ENCODE measurements at places on chromosomes 5 and 9.

DNA sequence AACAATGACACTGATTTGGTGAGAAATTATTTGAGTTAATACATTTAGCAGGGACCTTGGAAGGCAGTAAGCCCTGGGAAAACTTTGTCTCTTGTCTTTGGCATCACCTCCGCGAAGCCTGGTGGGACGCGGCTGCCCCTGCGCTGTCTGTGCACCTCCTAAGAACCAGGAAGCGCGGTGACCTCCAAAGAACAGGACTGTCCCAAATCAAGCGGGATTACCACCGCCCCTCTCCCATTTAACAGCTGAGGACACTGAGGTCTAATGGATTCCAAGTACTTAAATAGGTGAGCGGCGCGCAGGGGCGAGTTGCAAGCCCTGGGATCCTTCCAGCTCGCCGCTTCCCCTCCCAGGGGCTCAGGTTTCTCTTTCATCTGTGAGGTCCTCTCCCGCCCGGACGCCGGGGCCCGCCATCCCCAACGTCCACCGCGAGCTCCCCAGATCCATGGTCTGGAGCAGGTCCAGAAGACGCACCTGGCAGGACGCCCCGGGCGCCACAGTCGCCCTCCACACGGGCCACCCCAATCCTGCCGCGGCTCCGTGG lies 432 bp downstream of the STARD4 start:
- no peak for DNase-seq

- no peak for DNase-seq
These were observed at the start of gene PCDHA4 for GRCh38 chr5:140806834-140807775. Gene PCDHA4 (plus strand): TSS chr5:140807068.

GRCh38 chr5:131810510-131811249 lies 13.9 kb upstream of the FNIP1 start:
- DNase-seq = no peak

GRCh38 chr5:146448783-146449519 lies 1.8 kb downstream of the TCERG1 start:
- DNase-seq = no peak

DNA sequence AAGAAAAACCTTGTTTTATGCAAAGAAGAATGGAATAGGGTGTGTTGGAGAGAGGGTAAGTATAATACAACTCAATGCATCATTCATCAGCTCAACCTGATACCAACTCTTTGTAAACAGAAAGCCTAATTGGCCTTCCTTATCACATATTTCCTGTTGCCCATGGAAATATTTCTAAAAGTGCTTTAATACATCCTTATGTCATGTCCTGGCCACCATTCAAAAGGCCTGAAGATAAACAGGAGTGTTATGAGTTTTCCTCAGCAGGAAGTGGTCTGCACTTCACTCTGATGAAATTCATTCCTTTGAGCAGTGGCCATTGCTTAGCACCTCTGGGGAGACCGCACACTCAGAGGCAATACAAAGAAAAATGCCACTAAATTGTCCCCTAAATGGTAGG lies 511.2 kb downstream of the SEMA5A start:
- DNase-seq = no peak

- no peak for DNase-seq
These were observed 303.2 kb downstream of the PRR16 start for GRCh38 chr5:120767178-120767820.

GRCh38 chr5:57727591-57727990 lies 245.0 kb upstream of the ACTBL2 start:
- DNase-seq = no peak

- DNase-seq = no peak
These were observed 47.9 kb downstream of the TMEM252 start for GRCh38 chr9:68492806-68493205.

- no peak for DNase-seq
These were observed 29.3 kb upstream of the UBE2QL1 start for GRCh38 chr5:6419340-6419852.

DNA sequence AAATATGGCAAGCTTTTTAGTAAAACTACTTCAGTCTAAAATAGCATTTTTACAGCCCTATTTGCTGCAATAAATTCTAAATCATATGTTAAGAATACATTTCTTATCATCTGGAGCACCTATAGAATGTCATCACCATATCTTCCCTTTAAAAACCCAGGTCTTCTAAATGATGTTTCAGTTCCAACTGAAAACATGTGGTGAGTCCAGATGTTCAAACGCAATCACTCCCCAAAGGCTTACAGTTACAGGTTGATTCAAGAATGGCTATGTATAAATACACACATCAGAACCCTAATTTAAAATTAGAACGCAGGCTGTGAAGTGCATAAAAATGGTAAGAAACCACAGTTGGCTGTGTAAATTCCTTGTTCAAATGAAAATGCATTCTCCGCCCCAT lies 796.3 kb downstream of the MAT2B start:
- no peak for DNase-seq

DNA sequence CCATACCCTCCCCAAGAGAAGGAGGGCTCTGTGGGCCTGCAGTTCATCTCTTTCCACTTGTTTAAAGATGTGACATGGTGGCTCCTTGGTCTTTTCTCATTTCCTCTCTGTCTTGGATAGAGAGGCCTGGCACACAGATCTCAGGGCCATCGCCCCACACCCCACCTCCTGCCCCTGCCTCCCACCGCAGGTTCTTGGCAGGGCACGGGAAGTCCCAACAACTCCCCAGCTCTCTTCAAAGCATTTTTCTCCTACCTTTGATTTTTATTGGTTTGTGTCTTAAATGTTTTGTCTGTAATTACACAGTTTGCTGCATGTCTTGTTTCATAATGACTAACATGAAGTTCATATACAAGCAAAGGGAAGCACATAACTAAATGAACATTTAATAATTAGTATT lies 178.5 kb upstream of the MSX2 start:
- DNase-seq = no peak

GRCh38 chr5:148457183-148457620 lies 73.4 kb downstream of the FBXO38 start:
- no peak for DNase-seq

DNA sequence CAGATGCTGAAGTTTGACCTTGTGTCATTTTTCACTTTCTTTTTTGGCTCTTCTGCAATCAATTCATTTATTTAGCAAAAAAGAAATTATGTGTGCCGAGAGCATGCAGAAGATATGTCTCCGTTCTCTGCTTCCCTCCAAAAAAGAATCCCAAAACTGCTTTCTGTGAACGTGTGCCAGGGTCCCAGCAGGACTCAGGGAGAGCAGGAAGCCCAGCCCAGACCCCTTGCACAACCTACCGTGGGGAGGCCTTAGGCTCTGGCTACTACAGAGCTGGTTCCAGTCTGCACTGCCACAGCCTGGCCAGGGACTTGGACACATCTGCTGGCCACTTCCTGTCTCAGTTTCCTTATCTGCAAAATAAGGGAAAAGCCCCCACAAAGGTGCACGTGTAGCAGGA lies 2.4 kb downstream of the FGFR4 start:
- DNase-seq = no peak

Data from Jurkat, Clone E6-1 (cell line).